ENCODE measurements at places on chromosomes 1 and 21. TPM values are rescaled to one million over a fixed set of nuclear protein-coding genes. Genes with fewer than 3 reads are reported as not detected.
A peak's percentile ranks its signal among the peaks of the same experiment; 100 is the strongest.

- no peak for DNase-seq
Measured at GRCh38 chr1:1330366-1331067, 563 bp upstream of the TAS1R3 start.

DNA sequence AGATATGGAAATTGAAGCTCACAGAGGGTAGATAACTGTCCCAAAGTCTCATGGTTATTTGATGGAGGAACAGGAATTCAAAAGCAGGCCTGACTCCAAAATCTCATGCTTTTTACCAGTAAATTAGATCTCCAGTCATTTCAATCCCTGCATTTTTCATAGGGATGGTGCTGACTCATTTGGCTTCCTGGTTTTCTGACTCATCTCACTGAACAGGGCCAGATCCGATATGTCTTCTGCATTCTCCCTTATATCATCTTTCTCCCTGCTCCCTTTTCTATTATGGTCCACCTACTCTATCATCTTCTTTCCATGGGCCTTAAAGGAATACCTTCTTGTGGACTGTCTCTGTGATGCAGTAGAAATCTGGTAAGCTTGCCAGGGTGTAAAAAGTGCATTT, 187.2 kb downstream of the FGGY start:
- DNase-seq, result no peak

DNA sequence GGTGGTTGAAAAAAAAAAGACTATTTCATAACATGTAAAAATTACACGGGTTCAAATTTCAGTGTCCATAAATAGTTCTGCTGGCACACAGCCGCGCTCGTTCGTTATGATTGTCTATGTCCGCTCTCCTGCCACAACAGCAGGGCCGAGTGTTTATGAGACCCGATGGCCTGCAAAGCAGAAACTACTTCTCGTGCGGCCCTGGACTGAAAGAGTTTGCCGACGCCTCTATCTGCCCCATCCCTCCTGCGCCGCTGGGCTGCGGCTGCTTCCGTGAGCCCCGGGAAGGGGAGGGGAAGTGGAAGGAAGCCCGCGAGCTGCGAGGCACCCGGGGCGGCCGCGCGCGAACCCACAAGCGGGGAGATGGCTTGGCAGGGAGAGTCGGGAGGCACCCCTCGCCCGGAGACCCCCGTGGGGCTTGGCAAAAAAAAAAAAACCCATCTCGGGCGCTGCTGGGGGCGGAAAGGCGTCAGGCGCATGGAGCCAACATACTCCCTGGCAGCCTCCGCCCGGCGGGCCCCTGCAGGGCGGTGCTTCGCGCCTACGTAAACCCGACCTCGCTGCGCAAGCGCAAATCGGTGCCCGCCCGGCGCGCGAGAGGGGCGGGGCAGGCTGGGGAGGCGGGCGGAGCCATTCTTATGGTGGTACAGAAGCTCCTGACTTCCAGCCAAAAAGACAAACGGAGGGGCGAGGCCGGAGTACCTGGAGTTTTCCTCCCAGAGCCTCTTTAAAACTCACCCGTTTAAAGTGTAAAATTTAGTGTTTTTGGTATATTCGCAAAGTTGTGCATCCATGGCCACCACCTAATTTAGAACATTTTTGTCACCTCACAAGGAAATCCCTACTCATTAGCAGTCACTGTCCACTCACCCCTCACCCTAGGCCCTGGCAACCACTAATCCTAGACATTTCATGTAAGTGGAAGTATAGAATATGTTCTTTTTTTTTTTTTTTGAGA, 8.3 kb downstream of the SLC27A3 start:
- DNase-seq, result peak; percentile 93

DNA sequence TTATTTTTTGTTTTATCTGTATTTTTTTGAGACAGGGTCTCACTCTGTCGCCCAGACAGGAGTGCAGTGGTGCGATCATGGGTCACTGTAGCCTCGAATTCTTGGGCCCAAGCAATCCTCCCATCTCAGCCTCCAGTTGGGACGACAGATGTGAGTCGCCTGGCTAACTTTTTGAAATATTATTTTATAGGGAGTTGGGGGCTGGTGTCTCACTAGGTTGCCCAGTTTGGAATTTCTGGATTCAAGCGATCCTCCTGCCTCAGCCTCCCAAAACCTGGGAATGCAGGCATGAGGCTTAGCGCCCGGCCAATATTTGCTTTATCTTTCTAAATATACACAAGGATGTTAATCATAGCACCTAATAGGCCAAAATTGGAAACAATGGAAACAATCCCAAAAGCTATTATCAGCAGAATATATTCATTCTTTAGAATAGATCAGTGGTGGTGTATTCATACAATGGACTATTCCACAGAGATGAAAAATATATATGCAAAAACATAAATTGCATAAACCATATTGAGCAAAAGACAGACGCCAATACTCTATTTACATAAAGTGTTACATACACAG, 55.9 kb downstream of the DAP3 start:
- DNase-seq, result no peak

DNA sequence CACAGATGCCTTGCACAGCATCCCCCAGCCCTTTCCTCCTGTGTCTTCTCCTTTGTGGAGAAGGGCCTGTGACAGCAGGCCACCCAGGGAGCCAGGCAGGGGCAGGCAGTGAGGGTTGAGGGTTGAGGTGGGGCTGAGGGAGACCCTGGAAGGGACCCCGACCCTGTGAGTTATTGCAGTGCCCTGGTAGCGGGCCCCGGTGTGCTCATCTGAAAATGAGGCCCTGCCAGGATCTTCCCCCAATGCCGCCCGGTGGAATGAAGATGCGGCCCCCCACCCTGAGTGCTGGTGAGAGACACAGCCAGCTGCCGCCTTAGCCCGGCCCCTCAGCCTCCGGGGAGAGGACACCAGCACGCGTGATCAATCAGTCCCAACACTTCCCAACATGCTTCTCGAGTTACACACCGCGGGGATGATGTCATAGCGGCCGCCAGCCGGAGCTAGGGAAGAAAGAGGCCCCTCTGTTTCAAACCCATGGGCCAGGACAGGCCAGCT, 36.2 kb upstream of the ACTRT2 start:
- DNase-seq, result no peak

- DNase-seq, result no peak
Measured at GRCh38 chr1:181121498-181121897, 33.0 kb downstream of the IER5 start.

DNA sequence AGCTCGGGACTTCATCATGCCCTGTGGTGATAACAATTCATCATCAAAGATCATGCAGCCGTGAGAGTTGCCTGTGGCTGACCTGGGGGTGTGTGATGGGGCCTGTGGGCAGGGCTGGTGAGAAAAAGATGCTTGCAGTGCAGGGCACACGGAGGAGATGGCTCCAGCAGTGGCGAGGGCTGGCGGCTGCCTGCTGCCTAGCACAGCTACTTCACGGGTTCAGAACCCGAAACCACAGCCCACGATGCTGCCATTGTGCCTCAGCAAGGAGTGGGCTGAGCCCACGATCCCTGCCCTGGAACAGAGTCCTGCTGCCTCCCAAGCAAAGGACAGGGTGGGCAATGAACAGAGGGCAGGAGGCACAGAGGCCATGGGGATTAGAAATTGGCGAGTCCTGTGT, 631 bp upstream of the KRTAP10-9 start:
- peak; percentile 4 for DNase-seq

Gene CNKSR1
- 9.6 TPM for total RNA-seq

Gene MAP3K7CL
- 16.1 TPM for total RNA-seq

Gene ZFP69B
- 4.6 TPM for total RNA-seq

Measured in testis (tissue), 5 donors.